Activated CD4-positive, alpha-beta T cell treated with anti-CD3 and anti-CD28 coated beads, Interleukin-2, amount 50 U/mL, for 48 hours (primary cell): ENCODE measurements at places on chromosomes 11 and 22.
A peak's percentile ranks its signal among the peaks of the same experiment; 100 is the strongest.

DNA sequence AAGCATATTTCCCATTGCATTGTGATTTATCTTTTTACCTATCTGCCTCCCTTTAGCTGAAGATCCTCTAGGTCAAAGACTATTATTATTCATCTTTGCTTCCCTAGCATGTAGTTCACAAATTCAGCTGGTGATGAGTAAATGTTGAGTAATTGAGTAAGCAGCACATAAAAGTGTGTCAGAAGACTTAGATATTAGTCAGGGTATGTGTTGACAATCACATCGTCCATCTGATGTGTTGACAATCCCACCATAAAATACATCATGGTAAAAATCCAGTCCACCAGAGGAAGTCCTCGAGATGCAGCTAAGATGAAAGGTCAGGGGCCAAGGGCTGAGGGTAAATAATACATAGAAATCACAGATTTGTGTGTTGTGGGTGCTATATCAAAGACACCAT is 22.9 kb upstream of the ABTB2 start:
- no peak for DNase-seq

DNA sequence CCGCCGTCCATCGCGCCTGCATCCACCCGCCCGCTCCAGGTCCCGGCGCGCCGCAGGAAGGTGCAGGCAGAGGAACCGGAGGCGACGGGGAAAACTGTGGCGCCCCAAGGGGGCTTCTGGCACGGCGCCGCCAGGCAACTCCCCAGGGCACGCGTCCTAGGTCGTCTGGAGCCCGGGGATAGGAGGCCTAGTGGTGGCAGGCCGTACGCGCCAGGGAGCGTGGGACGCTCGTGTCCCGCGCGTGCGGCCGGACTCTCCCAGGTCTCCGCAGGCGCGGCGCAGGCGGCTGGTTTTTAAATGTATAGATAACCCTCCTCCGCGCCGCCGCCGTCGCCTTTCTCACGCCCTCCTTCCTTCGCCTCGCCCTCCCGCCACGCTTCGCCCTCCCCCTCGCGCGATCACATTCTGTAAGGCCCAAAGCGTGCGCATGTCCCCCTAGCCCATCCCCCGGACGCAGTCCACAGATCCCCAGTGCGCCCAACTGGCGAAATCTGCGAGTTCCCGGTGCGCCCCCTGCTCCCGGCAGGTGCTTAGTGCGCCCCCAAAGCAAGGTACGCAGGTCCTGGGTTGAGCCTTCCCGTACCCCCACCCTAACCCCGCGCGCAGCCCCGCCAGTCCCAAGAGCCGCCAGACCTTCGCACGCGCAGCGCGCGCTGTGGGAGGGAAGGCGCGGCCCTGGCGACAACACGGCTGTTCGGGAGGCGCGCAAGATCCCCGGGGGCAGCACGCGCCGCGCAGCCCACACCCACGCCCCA is at the start of gene ASCL2:
ASCL2 (minus strand) TSS at position 267 of the 755 bp plus-strand sequence; CDS start at position 11, 256 bp downstream.
- DNase-seq, result no peak

- DNase-seq, result no peak
Observed at GRCh38 chr11:124108156-124108555, 7.1 kb upstream of the VWA5A start.

DNA sequence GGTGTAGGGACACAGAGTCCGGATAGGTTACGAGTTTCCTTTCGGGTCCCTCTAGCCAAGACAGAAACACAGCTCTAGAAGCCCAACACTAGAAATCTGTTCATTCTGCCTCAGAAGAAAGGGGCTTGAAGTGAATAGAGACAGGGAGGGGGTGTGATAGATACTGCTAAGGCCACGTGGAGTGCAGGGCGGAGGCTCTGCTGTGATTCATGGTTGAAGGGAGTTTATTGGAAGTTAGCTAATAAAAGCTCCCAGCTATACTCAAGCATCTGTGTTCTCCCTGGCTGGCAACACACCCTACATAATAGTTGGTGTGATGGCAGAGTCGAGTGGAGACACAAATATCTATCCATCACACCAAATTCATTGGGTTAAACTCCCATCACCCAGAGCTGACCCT is 337.4 kb downstream of the CADM1 start:
- no peak for DNase-seq

- no peak for DNase-seq
Observed at GRCh38 chr11:130179396-130180306, 20.1 kb downstream of the ST14 start.

DNA sequence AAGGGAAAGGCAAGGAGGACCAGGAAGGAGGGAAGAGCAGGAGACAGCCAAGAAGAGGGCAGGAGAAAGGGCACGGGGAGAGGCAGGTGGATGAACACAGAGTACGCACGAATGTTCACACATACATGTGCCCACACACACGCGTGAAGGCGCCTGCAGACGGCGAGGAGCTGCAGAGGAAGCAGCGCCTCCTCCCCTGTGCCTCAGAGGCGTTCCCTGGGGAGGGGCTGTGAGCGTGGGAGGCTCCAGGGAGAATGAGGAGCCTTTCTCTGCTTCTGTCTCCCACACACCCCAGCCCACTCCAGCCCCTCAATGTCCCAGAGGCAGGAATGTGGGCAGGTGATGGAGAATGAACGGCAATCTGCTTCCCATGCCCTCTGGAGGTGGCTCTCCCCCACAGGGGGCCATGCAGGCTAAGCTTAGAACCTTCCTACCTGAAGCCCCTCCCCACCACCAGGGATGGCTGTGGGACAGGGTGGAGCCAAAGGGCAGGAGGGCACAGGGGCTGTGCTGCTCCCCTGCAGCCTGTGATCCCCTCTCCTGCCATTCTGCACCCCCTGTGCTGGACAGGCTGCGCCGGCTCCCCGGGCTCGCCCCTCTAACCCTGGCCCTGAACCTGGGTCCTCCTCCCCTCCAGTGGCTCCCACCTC is 25.3 kb downstream of the PPM1F start:
- DNase-seq, result no peak

GRCh38 chr22:36197514-36198146 is 4.0 kb downstream of the APOL4 start:
- peak; percentile 25 for DNase-seq

DNA sequence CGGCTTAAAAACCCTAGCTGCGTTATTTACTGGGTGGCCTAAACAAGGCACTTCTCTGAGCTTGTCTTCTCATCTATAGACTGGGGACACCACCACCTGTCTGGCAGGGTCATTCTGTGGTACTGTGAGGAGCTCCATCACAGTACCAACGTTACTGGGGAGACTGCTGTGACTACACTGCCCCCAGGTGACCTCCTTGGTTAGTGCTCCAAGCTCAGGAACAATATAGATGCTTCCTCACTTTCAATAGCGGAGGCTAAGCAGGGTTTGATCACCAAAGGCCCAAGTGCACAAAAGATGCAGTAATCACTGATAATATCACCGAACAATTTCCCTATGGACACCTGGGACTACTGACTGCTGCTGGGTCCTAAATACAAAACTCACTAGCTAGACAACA is 18.8 kb downstream of the PRPF19 start:
- DNase-seq, result peak; percentile 32

- no peak for DNase-seq
Observed at GRCh38 chr11:122045181-122045586, 70.8 kb downstream of the BLID start.

DNA sequence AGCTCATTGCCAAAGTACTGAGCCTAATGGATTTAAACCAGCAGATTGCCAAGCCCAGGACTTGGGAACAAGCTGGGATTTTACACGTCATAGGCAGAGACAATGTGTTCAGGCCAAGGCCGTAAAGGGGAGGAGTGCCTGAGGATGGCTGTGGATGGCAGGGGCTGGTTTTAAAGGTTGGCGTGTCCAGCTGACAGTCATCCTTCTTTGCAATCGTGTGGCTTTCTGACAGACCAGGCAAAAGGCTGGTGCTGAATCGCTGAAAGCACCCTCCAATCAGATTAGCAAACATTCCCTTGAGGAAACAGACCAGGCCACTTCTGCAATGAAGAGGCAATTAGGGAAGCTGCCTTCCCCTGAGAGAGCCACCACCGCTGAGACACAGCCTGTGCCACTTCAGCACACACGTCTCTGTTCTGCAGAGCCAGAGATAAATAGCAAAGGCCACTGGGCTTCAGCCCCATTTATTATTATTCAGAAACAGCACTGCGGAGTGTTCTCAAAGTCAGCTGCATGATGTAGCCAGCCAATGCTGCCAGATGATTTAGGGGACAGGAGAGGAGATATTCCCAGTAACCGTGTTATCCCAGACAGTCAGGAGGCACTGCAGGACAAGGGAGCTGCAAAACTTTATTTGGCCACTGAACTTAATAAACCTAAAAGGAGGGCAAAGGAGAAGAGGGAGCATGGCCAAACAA is 54.2 kb upstream of the CSNK2A3 start:
- DNase-seq, result no peak

- DNase-seq, result no peak
Observed at GRCh38 chr22:30643055-30643875, 7.7 kb downstream of the SLC35E4 start.

- peak; percentile 33 for DNase-seq
Observed at GRCh38 chr11:8913961-8914660, 3.1 kb downstream of the AKIP1 start.

DNA sequence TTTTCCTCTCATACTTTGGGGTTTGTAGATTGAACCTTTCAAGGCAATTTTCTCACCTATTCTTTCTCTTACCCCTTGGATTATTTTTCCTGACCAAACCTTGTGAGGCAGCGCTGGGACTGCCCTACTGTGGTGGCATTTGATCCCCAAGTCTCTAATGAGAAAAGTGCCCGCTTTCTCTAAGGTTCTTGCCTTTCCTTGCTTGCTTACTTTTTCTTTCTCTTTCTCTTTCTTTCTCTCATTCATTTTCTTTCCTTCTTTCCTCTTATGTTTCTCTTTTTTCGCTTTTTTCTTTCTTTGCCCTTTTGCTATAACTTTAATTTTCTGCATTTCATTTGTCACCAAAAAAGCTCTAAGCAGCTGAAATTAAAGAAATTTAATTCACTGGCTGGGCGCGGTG is 40.7 kb upstream of the ADSL start:
- DNase-seq, result no peak

GRCh38 chr11:65310215-65310614 is 4.5 kb upstream of the CDC42EP2 start:
- DNase-seq, result no peak

DNA sequence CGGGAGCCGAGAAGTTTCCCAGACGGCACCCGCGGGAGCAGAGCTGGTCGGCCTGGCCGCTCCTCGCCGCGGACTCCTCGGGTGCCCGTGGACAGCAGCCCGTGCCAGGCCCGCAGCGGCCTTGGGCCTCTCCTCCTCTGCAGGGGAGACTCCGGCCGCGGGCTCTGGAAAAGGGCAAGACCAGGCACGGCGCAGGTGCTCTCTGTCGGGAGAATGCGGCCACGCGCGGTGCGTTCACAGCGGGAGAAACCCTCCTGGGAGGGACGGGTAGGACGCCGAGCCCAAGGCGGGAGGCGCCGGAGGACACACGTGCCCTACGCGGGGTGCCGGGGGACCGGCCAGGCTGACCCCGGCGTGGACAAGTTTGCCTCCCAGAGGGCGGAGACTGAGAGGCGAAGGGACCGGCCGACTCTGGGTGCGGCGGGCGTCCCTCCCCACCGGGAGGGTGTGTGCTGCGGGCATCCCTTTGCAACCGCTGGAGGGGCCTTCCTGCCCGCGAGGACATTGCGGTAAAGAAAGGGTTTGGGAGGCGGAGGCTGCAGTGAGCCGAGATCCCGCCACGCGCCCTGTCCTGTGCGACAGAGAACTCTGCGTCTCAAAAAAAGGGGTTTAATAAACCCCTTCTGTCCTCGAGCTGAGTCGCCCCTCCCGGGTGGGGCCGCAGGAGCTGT is 2.3 kb downstream of the IFITM1 start:
- peak; percentile 43 for DNase-seq

DNA sequence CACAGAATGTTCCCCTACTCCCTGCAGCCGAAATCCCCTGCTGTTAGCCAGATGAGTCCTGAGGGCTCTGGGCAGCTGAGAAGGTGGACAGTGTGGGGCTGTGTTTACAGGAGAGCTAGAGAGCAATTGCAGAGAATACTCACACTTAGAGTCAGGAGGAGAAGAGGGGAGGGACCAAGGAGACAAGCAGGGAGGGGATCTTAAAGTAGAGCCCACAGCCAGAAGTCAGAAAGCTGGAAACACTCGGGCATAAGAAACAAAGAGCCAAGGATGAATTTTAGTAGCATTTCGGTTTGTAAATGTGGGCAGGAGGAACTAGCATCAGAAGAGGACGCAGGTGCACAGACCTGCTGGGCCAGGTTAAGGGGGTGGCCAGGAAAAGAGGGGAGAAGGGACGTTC is 1435.9 kb downstream of the BRD1 start:
- DNase-seq, result no peak

DNA sequence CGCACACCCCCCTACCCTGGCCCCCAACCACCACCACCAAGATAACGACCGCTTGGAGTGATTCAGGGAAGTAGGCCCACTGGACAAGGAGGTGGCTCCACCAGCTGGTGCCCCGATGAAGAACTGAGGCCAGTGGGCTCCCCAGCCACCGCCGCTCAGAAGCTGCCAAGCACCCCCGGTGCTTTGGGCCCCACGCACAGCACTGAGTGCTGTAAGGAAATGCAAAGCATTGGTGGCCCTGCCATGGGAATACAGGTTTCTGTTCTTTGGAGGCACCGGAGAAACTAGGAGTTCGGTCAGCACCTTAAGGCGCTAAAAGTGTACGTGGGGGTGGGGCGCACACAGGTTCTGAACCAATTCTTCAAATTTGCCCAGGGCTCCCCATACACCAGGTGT is 664 bp upstream of the PRSS23 start:
- no peak for DNase-seq

DNA sequence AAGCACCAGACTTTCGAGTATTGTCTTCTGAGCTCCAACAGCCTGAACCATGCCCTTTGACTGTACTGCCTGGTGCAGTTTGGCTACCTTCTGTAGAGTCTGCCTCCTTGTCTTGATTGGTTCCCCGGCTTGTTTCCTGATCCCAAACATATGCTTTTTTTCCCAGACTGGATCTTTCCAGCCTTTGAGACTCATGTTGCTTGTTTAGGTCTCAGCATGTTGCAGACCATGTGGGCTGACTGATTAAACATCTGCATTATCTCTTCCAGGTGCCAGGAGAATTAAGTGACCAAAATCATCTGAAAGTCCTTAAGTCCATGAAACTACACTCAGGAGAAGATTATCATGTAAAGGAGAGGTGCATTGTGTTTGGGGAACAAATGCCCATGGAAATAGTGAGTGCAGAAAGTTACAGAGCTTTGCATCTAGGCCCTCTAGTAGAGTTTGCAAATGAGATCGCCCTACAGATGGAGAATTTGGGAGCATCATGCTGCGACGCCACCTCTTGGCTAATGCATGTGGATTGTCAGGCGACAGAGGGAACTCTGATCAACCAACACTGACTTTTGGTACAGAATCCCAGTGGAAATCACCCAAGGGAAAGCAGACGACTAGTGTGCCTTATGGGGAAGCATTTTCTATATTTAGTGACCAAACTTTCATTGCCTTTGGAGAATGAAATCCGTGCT is 188.8 kb downstream of the BLID start:
- DNase-seq, result no peak
